ENCODE measurements at places on chromosomes 5 and 9.

GRCh38 chr9:38211002-38211401, 142.0 kb upstream of the SHB start:
- DNase-seq: no peak

DNA sequence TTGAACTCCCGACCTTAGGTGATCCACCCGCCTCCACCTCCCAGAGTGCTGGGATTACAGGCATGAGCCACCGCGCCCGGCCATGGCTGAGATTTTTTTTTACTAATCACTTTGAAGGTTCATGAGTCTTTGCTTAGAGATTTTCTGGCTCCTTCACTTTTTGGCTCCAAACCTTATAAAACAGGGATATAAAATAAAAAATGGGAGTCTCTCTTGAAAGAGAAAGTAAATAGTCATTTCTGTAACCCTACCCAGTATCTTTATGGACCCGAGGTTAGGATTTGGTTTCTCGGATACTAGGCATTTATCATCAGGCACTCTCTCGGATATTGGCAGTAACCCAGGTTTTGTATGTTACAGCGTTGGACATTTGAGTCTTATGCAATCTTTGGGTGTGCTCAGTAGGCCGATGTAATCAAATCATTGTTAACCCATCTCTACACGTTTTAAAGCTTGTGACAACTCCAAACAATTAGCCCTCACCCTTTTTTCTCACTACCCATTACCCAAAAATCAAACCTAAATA, 25.3 kb downstream of the STXBP1 start:
- DNase-seq: peak; percentile 61

GRCh38 chr9:90099262-90099963, 494.6 kb downstream of the GADD45G start:
- DNase-seq: no peak

DNA sequence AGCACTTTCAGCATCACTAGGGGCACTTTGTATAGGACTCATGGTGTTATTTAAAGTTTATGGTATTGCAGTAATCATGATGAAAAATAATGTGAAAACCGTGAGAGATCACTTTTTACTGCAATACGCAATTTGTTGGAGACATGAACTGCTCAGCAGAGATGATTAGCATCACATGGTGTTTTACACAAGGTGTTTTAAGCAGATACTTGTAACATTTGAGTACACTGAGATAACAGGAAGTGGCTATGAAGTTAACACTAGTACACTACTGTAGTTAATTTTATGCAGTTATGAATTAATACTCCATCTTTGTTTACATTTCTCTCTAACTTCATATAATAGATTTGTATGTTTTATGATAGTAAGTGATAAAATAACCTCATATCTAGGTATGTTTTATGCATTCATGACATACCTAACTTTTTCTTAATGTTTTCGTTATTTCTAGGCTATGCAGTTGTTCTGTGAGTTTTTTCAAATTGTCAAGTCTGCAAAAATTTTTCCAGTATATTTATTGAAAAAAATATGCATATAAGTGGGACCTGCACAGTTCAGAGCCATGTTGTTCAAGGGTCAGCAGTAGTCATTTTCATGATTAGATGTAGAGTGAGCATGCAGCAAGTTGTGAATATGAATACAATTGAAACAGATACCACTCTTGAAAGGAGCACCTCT, 13.0 kb downstream of the SUB1 start:
- no peak for DNase-seq

GRCh38 chr5:146793709-146794108, 84.8 kb downstream of the PPP2R2B start:
- no peak for DNase-seq

- no peak for DNase-seq
Measured at GRCh38 chr5:177449140-177450061, 2.8 kb downstream of the PRR7 start.

DNA sequence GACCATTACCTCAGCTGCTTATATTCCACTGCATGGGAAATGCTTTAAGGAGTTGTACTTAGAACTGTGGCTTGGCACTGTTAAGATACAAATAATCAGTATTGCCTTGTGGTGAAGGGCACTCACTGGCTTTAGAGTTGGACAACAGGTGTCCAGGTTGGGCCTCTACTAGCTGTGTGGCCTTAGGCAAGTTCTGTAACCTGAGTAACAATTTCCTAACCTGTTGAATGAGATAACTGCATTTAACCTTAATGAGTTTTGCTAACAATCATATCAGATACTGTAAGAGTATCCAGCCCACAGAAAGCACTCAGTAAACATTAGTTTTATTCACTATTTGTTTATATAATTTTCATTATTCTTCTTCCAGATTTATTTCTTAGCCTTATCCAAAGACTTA, 17.2 kb upstream of the HK3 start:
- DNase-seq: no peak

DNA sequence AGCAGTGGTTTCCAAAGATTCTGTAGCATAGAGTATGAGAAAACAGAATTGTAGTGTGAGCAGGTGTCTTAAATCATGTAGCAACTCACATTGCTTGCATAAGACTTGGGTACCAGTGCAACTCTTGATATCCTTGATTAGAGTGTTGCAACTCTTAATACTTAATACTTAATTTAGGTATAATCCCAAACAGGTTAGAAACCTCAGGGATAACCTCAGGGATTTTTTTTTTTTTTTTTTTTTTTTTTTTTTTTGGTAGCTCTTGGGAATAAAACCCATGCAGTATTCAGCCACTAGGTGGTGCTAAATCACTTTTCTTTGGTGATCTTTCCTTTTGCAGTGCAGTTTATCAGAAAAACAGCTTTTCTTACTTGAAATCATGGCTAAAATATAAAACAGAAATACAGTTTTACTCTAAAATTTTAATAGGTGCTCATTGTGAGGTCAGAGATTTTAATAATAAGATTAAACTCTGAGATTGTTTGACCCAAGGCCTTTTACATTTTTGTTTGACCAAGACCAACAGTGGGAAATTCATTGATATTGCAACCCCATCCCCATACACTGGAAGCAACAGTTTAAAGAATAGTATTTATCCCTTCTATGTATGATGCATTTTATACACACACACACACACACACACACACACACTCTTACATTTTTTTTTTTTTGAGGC, 55.3 kb downstream of the ERAP1 start:
- DNase-seq: no peak

DNA sequence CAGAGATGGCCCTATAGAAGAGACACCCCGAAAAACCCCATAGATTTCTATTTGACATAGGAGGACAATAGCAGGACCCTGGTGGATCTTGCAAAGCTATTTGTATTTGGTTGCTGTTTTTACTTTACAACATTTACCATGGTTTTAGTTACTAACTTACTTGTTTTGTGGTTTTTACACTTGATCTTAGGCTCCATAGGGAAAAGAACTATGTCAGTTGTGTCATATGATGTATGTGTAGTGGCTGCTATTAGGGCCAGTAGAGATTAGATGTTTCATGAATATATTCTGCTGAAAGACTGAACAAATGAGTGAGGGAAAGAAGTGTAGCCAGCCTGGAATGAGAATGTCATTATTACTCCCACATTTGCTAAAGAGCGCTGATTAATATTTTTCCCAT, 388.1 kb downstream of the SEMA5A start:
- DNase-seq: no peak

- no peak for DNase-seq
Measured at GRCh38 chr9:133986774-133987445, 5.2 kb downstream of the VAV2 start.

- no peak for DNase-seq
Measured at GRCh38 chr5:9582406-9582805, 36.5 kb upstream of the SEMA5A start.

- no peak for DNase-seq
Measured at GRCh38 chr9:4831119-4831518, 38.4 kb downstream of the RCL1 start.

DNA sequence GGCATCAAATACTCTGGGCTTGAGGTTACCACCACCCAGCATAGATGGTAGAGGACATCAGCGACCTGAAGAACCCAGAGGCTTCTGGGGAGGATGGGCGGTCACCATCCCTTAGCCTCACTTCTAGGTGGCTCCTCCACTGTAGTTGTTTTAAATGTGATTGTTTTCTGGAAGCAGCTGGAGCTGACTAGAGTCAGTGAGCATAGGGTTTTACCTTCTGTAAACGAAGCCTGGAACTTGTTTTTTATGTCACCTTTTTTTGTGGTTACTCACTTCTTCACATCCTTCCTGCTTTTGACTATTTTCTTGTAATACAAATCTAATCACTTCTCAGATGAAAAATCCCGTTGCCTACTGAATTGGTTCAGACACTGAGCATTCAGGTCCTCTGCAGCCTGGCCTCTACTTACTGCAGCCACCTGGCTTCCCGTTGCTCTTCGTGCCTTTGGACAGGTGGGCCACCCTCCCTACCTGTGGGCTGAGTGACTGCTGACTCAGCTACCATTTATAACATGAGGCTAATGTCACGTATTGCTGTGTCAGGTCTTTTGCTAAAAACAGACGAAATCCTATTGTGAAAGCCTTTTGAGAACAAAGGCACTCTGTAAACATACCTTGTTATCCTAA, 167.8 kb downstream of the MAN2A1 start:
- no peak for DNase-seq

DNA sequence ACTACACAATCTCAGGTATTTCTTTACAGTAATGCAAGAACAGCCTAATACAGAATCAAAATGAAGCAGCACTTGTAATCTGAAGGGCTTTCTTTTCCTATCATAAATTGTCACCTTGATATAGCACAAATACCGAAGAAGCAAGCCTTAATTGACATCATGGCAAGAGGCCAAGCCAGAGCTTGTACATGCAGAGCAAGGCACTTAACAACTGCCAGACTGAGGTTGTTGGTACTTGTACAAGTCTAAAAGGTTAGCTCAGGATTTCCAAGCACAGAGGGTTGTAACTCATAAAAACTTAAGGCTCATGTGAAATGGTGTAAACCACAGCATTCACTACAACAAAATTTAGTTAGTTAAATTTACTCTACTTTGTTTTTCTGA, 158.8 kb upstream of the SPEF2 start:
- DNase-seq: no peak

DNA sequence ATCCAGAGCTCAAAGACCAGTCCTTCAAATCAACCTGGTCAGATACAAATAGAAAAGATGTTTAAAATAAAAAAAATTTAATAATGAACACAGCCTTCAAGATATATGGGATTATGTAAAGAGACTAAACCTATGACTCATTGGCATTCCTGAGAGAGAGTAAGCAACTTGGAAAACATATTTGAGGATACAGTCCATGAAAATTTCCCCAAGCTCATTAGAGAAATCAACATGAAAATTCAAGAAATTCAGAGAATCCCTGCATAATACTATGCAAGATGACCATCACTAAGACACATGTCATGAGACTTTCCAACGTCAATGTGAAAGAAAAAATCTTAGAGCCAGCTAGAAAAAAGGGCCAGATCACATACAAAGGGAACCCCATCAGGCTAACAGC, 512.9 kb upstream of the PTGER4 start:
- no peak for DNase-seq

DNA sequence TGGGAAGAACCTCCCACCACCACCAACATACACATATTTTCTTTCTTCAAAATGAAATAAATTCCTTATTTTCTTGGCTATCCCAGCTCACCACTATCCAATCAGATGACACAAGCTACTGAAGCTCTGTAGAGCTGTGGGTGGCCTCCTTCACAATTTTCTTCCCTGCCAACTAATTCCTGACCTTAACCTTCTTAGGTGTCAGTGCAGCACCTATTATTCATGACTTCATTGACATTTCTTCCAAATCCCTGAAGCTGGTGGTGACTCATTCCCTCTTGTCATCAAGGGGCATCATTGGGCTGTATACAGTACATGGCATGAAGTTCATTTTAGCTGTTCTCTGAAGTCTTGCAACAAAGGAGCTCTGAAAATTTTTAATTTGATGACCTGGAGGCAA, 42.0 kb upstream of the ADRA1B start:
- no peak for DNase-seq

- no peak for DNase-seq
Measured at GRCh38 chr9:7546261-7546660, 253.3 kb downstream of the DMAC1 start.

GRCh38 chr9:107043886-107044285, 180.9 kb downstream of the ZNF462 start:
- DNase-seq: no peak

DNA sequence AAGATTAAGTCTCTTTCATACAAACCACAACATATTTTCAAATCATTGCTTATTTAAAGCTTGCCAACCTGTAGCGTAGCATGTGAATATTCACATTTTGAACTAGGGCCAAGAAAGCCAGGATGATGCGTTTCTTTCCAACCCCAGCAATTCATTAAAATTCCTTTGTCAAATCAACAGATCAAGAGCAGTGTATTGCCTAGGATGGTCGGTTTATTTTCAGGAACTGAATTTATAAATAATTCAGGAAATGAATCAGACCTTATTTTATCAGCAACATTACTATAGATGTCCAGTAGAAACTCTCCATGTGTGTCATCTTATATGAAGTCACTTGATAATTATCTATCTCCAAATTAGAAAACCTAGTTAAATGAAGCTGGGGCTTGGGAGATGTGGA, 13.2 kb upstream of the AUH start:
- no peak for DNase-seq

- no peak for DNase-seq
Measured at GRCh38 chr5:31064215-31064614, 129.3 kb upstream of the CDH6 start.

DNA sequence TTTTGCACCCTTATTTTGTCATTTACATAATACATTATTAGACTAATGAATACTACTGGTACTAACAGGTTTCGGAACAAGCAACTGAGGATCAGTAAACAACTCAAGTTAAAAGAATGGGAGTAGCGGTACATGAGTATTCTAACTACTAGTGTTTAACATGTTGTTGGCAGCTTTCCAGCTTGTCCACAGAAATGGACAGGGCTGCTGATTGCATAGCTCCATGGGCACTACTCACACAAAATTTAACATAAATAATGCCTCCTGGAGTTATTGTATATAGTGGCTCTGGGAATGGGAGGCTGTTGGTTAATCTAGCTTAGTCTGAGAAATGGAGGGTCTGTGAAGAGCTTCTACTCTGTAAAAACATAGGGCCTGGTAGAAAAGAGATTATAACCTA, 6.7 kb downstream of the NCBP1 start:
- no peak for DNase-seq

- no peak for DNase-seq
Measured at GRCh38 chr9:2663461-2664173, 42.0 kb downstream of the VLDLR start.

- DNase-seq: no peak
Measured at GRCh38 chr9:118170032-118170955, 466.1 kb downstream of the TLR4 start.

DNA sequence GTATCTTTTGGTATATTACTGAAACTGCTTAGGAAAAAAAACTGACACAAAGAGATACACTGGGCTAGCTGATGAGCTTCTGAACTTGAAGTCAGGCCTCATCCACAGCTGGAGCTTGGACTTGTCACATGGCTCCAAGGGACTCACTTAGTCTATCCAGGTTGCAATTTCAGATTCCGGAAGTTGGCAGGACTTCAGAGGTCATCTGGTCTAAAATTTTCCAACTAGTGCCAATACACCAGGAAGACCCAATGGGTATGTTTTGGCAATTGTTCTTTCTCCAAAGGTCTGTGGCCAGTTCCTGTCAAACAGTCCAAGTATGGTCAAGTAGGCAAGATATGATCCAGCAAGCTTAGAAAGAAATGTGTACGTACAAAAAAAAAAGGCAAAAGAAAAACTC, 36.7 kb downstream of the MRPS27 start:
- no peak for DNase-seq

GRCh38 chr9:111985315-111985714, 88.7 kb downstream of the UGCG start:
- DNase-seq: no peak

- no peak for DNase-seq
Measured at GRCh38 chr5:120082316-120083068, 381.6 kb upstream of the PRR16 start.

- no peak for DNase-seq
Measured at GRCh38 chr9:103821115-103821514, 273.0 kb upstream of the SMC2 start.

All from right cardiac atrium (tissue), 5 donors.